ENCODE measurements at places on chromosomes 4 and X. TPM values are rescaled to one million over a fixed set of nuclear protein-coding genes. Genes with fewer than 3 reads are reported as not detected.

Gene QRFPR
- 0.99 TPM for polyA plus RNA-seq

GRCh38 chr4:67744561-67745283, 9.5 kb downstream of the GNRHR start:
- no peak for DNase-seq

GRCh38 chr4:77715414-77716290, 103.5 kb downstream of the CNOT6L start:
- DNase-seq = no peak

DNA sequence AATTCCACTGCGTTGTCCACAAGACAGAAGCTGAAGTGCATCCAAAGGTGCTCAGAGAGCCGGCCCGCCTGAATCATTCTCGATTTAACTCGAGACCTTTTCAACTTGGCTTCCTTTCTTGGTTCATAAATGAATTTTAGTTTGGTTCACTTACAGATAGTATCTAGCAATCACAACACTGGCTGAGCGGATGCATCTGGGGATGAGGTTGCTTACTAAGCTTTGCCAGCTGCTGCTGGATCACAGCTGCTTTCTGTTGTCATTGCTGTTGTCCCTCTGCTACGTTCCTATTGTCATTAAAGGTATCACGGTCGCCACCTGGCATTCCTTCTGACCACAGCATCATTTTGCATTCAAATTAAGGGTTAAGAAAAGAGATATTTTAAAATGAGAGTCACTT, 115.5 kb downstream of the NFKB1 start:
- no peak for DNase-seq

DNA sequence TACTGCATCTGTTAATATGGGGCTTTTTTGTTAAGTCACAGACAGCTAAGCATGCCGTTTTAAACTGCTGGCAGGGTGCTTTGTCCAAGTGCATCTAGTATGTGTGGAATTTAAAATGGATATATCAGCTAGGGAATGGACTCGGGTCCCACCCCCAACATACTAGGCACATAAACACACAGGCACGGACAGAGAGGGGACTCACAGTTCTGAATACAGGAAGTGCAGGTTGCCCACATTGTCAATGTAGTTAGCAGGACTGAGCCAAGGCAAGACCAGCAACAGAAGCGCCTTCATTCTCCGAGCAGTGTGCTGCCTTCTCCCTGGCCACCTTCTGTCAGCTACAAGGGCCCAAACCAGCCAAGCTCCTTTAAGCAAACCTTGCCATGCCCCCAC, 33.6 kb downstream of the LNX1 start:
- no peak for DNase-seq

DNA sequence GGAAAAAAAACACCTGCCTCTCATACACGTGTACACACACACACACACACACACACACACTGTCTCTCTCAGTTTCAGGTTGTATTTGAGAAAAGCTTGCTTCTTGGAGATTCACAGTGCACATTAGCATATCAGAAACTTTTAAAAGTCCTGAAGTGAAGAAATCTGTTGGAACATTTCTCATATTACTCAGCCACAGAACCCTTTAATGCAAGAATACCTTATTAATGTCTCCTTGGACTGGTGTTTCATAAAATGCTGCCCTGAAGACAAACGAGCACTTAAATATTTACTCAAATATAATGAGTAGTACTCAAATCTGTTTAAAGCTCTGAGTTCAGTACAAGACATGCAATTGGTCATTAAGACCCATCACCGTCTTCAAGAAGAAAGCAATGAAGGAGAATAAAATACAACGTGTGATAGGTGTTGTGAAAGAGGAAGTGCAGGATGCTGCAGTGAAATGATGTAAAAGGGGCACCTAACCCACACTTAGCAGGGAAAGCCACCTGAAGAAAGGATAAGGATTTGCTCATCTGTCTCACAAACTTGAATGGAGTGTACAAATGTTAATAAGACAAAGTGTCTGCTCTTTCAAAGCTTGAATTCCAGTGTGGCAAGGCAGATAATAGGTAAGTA, 57.0 kb downstream of the DCLK2 start:
- DNase-seq = no peak

Gene ZXDA
- 1.2 TPM for polyA plus RNA-seq

- DNase-seq = no peak
These were observed 130.1 kb downstream of the KLHL34 start for GRCh38 chrX:21528076-21528475.
